ENCODE measurements at places on chromosomes 6 and 20.

GRCh38 chr6:100255701-100256100 is 209.0 kb downstream of the SIM1 start:
- no peak for DNase-seq

DNA sequence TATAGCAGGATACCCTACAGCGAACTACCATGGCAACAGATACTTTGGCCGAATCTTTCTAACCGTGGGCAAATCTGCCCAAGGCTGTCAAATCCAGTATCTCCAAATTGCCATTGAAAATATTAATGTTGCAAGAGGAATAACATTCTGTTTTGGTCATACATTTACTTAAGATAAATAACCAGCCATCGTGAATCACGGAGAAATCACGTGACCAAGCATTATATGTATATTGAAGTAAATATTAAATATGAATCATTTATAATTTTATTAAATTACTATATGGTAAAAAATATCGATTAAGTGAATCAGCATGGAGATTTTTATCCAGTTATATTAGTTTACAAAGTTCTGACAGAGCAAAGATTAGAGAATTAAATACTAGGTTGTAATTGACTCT is 714.6 kb upstream of the GJE1 start:
- no peak for DNase-seq

GRCh38 chr20:48489656-48490055 is 338.1 kb downstream of the PREX1 start:
- DNase-seq, result no peak

GRCh38 chr20:1652960-1653359 is 4.6 kb downstream of the SIRPG start:
- no peak for DNase-seq

DNA sequence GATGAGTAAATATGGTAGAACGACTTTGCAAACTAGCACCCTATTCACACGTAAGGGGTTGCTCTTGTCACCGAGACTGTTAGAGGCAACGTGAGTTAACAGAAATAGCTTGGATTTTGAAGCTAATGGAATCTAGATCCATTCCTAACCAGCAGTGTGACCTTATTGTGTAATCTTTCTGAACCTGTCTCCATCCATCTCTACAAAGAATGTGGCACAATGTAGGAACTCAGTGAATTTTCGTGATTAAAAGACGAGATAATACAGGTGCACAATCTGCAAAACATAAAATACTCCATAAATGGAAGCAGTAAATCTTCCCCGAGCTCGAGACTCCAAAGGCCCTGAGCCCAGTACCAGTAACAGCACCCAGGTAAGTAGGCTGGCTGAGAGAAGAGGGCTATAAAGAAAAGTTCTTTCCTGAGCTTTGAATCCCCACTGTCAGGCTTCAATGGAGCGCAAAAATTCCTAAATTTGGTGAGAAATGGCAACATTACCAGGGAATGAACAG is 801 bp upstream of the KIFC1 start:
- DNase-seq, result no peak

DNA sequence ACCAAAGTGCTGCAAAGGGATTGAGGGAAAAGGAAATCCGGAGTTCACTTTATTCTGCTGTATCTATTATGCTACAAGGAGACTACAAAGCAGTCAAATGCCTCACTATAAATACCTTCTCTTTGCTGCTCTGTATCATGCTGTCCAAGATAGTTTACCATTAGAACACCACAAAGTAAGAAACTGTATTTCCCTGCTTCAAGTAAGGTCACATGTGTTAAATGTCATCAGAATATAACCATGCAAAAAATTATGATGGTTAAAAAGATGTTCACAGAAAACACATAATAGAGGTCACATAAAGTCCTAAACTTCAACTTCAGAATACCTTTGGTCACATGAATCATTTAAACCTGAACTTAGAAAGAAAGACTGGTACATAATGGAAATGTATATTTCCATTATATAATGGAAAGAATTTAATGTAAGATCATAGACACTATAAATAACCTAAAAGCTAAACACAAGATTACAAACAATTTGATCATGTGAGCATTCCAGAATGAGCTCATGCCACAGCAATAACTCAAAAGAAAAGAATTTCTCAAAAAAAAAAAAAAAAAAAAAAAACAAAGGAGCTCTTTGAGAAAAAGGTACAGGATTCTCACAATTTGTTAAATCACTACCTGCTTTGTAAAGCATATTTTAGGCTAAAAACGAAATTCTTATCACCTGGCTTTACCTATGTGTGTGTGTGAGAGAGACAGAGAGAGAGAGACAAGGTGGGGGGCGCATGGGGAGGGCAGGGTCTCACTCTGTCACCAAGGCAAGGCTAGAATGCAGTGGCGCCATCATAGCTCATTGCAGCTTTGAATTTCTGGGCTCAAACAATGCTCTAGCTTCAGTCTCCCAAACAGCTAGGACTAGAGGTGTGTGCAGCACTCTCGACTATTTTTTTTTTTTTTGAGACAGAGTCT is 58.7 kb downstream of the KIF13A start:
- DNase-seq, result no peak

DNA sequence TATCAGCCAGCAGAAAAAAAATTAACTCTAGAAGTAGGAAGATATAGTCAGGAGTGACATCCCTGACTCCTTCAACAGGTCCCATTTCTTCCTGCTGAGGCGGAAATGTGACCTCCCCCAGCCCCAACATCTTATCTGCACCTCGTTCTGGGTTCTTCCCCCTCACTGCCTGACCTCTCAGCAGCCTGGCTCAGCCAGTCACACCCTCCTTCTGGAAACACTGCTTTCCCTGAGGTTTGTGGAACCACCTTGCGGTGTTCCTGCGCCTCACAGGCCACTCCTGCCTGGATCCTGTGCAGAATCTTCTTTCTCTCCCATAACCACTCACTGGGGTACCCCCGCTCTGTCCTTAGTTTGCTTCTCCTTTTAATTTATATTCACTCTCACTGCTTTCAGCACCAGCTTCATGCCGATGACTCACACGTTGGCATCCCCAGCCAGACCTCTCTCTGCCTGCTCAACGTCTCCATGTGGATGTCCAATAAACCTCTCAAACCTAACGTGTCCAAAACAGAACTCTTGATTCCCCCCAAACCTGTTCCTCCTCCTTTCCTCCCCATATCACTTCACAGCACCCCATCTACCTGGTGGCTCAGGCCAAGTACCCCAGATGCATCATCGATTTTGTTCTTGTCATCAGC is 222.8 kb upstream of the PLN start:
- DNase-seq, result no peak

DNA sequence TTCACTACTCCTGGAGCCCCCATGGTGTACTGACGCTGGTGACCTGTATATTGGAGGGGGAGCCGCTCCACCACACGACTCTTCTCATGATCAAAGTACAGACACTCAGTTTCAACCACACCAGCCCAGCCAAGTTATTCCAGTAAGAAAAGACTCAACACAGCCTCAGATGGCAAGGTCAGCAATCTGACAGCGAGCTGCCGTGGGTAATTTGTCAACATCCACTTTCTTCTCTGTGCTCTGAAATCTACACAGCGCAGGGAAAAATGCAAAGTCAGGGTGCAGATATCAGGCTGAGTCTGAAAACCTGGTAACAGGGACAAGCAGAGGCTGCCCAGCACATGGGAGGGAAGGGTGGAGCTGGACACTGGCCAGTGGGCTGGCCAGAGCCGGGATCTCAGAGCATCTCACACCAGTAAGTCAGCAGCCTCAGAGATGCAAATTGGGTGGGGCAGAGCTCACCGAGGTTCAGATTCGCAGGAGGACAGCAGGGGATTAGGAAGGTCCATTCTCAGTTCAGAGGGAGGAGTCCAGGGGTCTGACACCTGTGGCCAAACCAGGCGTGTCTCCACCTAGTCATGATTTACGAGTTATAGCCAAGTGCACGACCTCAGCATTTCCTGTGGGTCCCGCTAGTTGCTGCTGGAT is 44.5 kb upstream of the RPS6KA2 start:
- no peak for DNase-seq

GRCh38 chr6:113695516-113695915 is 161.6 kb upstream of the MARCKS start:
- no peak for DNase-seq

DNA sequence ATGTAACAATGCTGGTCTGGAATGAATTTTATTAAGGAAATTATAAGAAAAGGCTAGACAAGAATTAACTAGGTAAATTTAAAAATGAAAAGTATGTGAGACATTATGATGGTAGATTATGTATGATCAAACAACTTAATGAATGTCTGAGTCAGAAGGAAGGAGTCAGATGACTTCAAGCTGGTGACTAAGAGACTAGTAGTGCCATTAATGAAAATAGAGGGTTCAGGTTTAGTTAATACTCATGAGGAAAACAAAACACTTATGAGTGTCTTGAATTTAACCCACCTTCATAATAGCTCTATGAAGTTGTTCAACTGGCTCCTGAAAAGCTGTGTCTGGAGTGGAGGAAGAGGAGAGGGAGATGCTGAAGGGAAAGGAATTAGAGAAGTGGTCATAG is 256.3 kb downstream of the ADGRB3 start:
- DNase-seq, result no peak

GRCh38 chr6:167244064-167244960 is 46.8 kb upstream of the UNC93A start:
- no peak for DNase-seq

- DNase-seq, result no peak
These were observed 52.9 kb upstream of the CTNNBL1 start for GRCh38 chr20:37640600-37641561.

DNA sequence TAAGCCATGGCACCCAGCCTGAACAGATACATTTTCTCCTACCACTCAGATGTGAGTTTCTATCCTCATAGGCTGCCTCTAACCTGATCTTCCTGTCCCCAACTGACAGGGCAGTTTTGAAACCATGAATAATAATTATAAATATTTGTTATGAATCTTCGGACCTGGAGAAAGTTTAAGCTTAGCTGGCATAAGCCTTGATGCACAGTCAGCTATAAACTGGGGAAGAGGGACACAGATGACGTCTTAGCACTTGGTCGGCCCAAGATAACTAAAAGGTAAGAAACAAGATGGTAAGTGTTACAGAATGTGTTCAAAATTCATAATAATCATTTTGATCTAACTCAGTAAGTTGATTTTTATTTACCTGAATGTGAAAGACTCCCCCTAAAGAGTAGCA is 8.1 kb downstream of the ZKSCAN4 start:
- DNase-seq, result no peak

DNA sequence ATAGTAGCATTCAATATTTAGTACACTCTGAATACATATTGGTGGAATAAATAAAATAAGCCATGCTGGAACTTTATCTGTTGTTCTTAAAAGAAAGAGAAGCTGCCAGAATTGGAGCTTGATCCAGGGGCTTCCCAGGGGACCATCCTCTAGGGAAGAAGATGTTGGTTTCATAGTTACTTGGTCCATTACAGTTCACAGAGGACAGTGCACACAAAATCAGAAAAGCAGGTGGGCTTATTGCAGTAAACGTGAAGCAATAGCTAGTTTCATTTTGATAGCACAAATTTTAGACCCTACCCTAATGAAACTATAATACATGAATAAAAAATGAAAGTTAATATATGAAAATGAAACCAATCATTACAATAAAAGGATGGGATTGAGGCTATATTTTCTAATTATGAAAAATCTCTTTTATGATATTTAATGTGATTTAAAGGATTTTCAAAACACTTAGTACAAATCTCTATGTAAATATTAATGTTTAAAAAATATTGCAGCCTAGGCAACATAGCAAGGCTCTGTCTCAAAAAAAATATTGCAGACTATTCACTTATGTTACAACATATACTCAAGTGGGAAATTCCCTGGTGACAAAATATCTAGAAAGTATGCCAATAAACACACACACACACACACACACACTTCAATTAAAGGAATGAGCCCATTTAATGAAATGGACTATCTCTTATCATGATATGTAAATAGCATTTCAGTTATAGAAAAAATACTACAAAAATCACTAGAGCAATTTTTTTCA is 227.0 kb upstream of the MARCKS start:
- peak; percentile 25 for DNase-seq

DNA sequence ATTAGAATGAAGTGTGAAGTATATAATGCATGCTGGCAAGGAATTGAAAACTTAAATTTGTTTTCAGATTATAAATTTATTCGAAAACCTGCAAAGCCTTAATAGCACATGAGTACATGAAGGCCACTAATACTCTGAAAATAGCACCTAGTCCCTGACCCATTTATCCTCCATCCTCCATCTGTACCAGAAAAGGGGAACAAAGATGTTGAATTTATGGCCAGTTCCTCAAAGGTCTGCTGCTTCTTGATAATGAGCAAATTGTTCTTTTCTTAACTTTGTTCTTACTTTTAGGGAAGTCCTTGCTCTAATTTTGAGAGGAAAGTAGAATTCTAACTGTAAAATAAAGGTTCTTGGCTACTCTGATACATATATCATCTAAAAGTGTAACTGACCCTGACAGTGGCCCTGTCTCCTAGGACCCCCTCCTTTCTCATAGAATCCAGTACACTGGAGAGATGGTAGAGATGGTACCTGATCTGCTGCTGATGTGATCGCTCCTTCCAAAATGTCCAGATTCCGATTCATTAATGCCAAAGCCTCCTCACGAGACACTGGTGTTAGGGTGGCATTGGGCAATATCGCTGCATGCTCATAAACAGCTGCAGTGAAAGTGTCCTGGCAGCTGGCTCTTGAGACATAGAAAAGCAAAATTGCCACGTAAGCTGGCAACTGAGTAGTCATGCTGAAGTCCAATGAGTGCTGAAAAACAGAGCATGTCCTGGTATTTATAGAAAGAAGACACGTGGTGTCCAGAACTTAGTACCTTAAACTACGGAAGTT is at the start of gene VNN1:
Gene VNN1 (minus strand): TSS at position 704 of the 783 bp plus-strand sequence. CDS start 20 bp downstream, at position 684.
- DNase-seq, result no peak

DNA sequence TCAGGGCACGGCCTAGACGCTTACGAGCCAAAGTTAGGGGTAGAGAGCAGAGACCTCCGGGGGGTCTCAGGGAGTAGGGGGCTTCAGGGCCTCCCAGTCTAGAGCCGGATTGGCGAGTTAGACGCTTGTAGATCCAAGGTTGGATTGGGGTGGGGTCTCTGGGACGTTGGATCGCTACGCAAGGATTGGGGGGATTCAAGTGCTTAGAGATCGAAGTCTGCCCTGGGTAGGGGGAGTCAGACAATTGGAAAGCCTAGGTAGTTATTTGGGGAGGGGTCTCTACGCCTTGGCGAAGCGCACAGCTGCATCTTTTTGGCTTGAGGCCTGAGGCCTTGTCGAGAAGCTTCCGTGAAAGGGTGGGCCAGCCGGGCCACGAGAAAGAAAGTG is 469 bp downstream of the STX16 start:
- no peak for DNase-seq

DNA sequence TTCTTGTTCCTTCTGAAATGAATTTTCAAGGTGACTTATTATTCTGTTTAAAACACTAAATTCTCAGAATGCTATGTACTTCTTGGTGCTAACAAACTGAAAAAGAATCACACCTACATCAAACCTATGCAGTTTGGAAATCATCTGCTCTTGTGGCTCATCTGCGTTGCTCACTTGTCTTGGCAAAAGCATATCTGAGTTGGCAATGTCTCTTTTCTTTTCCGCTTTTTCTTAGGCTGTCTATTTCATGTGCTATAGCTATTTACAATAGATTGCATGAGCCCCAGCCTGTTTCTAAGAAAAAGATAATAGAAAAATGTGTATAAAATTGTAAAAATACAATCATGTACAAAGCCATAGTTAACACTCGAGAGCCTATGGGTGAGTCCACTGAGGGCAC is 348.9 kb upstream of the AGPAT4 start:
- DNase-seq, result no peak

Data from AG09319 (cell line).